ENCODE measurements at places on chromosomes 1 and 21. TPM values are rescaled to one million over a fixed set of nuclear protein-coding genes. Genes with fewer than 3 reads are reported as not detected.

The VAV3 gene
- total RNA-seq, result 0.66 TPM

The TNFAIP8L2 gene
- not detected for total RNA-seq

The LCE2B gene
- not detected for total RNA-seq

The PADI1 gene
- 1.2 TPM for total RNA-seq

The SELENBP1 gene
- total RNA-seq, result 7.5 TPM

The TAS1R3 gene
- total RNA-seq, result 0.20 TPM

The PRKAA2 gene
- 2.1 TPM for total RNA-seq

The IL20 gene
- total RNA-seq, result not detected

The OR6K3 gene
- total RNA-seq, result not detected

The DENND4B gene
- total RNA-seq, result 28.7 TPM

The C1QTNF12 gene
- total RNA-seq, result 1.2 TPM

The KCNC4 gene
- total RNA-seq, result 3.0 TPM

The TEKT2 gene
- not detected for total RNA-seq

The NAV1 gene
- total RNA-seq, result 3.8 TPM

The CLCA1 gene
- not detected for total RNA-seq

The DCDC2B gene
- total RNA-seq, result not detected

The FABP3 gene
- not detected for total RNA-seq

The TMEM69 gene
- 19.5 TPM for total RNA-seq

The CLDN17 gene
- total RNA-seq, result not detected

The HTR6 gene
- total RNA-seq, result 0.18 TPM

The SMIM12 gene
- total RNA-seq, result 58.2 TPM

The NHLH1 gene
- total RNA-seq, result 0.76 TPM

The EVA1C gene
- 58.0 TPM for total RNA-seq

The BCAN gene
- 0.13 TPM for total RNA-seq

The OR2M3 gene
- total RNA-seq, result not detected

Data from A549 treated with Hydrocortisone at 1 μM for 4 hours (cell line).